Suppressor macrophage treated with lipopolysaccharide for 1 hour (primary cell): ENCODE measurements at places on chromosomes 6 and 20.

GRCh38 chr20:58438970-58439808 lies 50.2 kb downstream of the VAPB start:
- no peak for DNase-seq

DNA sequence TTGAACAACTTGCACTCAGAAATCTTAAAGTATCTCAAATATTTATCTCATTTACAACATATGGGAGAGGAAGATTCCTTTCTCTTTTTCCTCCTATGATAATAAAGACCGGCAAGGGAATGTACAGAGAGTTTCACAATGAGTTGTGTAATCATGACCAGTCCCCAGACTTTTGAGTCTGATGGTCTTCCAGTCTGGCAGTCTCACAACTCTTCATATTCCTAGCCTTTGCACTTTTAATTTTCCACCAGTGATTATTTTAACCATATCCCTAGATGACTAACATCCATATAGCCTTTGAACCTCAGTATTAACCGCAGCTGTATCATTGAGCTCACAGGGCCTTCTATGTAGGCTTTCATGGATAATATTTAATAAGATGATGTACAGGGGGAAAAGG lies 278.5 kb downstream of the KHDC1L start:
- peak; percentile 36 for DNase-seq

GRCh38 chr6:121135425-121135824 lies 198.9 kb downstream of the TBC1D32 start:
- DNase-seq: no peak

GRCh38 chr6:97021194-97021593 lies 96.7 kb downstream of the KLHL32 start:
- no peak for DNase-seq

GRCh38 chr6:68447112-68447511 lies 188.0 kb upstream of the ADGRB3 start:
- DNase-seq: no peak

- peak; percentile 99 for DNase-seq
These were observed at the start of gene DUSP22 for GRCh38 chr6:291697-292505. Gene DUSP22, plus strand, starts transcription at chr6:292487. Its CDS starts 53 bp downstream, at chr6:292540.

DNA sequence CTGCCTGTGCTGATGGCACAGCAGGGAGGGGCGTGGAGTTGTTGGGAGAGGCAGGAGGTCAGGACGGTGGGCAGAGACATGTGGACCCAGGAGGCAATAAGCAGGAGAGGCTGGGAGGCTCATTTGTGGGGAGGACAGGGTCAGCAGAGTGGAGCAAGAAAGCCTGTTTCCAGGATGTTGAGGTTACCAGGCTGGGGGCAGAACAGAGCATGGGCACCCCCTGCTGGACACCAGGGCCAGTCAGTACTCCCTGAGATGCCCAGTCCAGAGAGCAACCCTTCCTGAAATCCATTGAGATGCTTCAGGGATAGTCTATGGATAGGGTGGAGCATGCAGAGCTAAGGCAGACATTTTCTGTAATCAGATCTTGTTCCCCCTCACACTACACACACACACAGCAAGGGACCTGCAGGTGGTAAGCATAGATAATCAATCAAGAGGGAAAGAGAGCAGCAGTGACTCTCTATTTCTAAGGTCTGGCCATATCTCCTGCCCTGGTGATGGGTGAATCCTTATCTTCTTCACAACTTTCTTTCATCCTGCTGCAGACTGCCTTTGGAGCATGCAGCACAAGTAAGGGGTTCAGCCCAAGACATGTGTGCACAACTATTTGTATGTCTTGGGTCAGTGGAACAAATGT lies 41.7 kb downstream of the MOCS1 start:
- peak; percentile 38 for DNase-seq

- DNase-seq: no peak
These were observed 16.7 kb upstream of the PRDM1 start for GRCh38 chr6:106069478-106069877.

DNA sequence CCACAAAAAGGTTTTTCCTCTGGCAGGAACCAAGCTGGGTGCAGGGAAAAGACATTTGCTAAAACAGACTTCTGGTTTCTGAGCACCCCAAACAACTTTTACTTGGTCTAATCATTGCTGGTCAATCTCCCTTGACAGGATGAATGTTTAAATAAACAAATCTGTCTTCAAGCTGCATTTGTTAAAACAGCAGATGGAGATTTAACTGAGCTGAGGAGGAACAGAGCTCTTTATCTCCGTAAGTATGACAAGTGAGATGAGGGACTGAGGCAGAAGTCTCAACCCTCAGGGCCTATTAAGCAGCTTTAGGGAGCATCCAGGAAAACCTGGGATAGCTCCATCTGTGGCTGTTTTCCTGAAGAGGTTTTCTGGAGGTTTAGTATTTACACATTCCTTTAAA lies 40.6 kb downstream of the NINL start:
- DNase-seq: no peak

GRCh38 chr6:159972506-159973268 lies 3.8 kb downstream of the IGF2R start:
- DNase-seq: no peak

GRCh38 chr20:59028812-59029211 lies 3.3 kb downstream of the ATP5F1E start:
- DNase-seq: no peak

- no peak for DNase-seq
These were observed at the start of gene DPPA5 for GRCh38 chr6:73353636-73354593. Gene DPPA5, minus strand, starts transcription at chr6:73354276. Its CDS starts 51 bp downstream, at chr6:73354225.

GRCh38 chr6:5214570-5215052 lies 46.1 kb downstream of the LYRM4 start:
- peak; percentile 57 for DNase-seq

DNA sequence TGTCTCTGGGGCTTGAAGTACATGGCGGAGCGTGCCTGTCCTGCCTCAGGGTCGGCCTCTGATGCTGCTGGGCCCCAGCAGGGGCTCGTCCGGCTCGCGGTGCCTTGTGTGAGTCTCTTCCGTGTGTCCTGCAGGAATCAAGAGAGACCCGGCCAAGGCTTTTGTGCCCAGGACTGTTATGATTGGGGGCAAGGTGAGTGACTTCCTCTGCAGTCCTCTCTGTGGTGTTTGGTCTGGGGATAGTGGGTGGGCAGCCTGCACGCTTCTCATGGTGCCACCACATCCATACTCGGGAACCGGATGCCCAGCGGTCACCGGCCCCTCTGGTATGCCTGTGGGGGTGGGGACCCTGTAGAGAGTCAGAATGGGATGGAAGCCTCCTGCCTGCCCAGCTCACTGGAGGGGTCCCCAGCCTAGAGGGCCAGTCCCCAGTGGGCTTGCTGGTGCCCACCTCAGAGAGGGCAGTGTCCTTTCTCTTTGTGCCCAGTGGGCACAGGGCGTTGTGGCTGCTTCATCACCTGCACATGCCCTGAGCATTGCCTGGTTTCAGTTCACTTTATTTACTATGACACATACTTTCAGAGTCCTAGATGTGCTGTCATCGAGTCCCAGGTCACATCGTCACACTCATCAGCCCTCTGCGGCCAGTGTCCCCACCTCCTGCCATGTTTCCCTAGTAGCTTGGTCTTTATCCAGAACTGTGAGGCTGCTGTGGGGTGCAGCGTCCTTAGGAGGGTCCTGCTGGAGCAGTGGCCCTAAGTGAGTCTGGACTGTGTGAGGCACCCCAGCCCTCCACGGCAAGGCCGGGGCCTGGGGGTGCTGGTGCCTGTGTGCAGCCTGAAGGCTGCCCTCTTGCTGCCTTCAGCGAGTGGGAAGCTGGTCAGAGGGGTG lies 40.7 kb downstream of the PYGB start:
- peak; percentile 14 for DNase-seq

- no peak for DNase-seq
These were observed 3.4 kb upstream of the DLL1 start for GRCh38 chr6:170294298-170294730.

DNA sequence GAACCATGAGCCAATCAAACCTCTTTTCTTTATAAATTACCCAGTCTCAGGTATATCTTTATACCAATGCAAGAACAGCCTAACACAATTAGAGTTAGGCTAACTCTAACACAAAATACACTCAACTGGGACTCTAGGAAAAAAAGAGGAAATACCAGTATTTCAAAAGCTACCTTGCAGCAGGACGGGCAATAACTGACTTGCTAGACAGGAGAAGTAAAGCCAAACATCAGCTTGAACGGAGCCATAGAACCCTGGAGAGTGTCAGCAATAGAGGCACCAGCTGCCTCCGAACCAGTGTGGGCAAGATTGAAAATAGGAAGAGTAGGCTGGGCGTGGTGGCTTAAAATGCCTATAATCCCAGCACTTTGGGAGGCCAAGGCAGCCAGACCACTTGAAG lies 162.0 kb upstream of the SOX4 start:
- no peak for DNase-seq

DNA sequence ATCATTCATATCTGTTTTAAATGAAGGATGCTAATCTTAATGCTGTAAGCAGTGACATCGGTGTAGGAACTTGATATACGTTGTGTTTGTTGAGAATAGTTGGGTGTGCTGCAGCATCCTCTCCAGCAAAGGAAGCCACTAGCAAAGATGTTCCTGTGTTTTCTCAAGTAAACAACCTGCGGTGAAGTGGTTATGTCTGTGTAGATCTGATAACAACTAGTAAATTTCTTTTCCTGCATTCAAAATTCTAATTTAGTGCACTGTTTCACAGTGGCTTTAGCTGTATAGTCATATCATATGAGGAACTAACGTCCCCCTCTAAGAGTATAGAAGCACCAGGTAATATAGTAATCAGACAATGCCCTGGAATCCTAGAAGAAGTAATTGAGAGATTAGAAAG lies 38.7 kb downstream of the NCOA7 start:
- no peak for DNase-seq

DNA sequence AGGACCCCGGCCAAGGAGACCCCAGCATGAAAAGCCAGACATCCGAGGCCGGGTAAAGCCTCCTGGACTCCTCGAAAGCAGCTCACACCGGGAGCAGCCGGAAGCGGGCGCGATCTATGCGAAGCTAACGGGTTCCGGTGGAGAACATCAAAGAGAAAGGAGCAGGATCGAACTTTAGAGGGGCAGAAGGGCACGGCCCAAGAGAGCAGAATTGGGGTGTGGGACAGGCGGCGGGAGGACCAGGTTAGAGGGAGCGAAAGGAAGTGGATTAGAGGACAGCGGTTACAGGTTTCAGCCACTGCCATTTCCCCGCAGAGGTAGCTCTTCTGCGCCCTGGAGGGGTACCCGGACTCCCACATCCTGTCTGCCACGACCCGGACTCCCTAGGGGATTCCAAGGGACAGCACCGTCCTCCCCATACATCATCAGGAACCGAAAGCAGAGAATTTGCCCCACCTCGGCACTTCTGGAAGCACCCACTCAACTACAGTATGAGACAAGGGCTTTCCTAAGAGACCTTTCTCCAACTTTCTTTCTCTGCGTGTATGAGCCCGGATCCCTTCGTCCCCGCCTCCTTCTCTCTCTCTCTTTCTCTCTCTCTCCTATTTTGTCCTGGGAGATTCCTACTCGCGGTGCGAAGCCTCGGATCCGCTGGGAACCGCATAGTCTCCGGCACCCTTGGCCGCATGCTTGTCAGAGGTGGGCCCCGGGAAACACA lies 507 bp upstream of the VGLL2 start:
- DNase-seq: peak; percentile 7

GRCh38 chr6:94501516-94501915 lies 1075.8 kb upstream of the MANEA start:
- no peak for DNase-seq

- no peak for DNase-seq
These were observed 150.4 kb downstream of the GRM4 start for GRCh38 chr6:33995309-33996119.

DNA sequence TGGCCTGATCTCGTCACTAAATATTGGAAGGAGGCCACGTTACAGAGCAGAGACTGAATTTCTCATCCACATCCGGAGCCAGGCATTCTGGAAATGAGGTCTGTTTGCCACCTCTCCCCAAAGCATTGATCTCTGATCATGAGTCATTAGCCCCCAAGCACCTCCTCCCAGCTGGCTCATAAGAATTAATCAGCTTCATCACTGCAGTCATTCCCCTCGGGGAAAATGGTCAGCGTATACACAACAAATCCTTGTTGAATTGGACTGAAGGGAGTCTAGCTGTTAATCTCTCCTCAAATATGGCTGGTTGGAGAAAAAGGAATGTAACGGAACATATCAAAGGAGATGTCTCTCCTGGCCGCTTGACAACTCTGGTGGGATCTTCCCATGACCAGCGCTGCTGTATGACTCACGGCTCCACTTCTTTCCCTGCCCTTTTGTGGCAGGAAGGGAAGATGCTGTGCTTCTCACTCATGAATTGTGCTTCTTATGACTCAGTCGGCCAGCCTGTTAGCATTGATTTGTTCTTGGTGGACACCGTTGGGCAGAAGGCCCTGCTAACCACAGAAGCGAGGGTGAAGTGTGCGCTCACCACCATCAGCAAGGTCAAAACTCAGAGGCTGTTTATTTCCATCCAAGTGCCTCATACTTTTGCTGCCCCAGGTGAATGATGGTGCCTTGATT lies 76.7 kb downstream of the RNF182 start:
- DNase-seq: peak; percentile 29

GRCh38 chr6:33425668-33426577 lies 6.1 kb downstream of the SYNGAP1 start:
- DNase-seq: peak; percentile 83

DNA sequence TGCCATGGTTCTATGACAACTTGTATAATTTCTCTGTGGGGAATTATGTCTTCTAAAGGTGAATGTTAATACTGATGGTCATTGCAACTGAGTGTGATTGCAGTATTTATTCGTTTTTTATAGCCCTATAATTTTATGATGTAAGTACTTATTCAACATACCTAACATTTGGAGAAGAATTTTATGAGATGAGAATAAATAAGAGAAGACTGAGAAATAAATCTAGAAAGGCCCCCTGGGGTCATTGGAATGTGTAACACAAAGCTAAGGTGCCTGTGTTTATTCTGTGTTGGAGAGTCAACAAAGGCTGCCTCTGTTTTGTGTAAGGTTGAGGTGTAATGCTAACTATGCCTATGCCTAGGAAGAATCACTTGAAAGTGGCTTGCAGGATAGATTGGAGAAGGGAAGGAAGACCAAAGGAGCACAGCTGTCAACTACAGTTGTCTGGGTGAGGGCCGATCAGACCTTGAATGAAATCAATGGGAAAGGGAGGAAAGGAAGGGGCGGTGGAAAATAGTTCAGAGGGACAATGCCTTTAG lies 1076.7 kb downstream of the KIF16B start:
- DNase-seq: no peak

- DNase-seq: no peak
These were observed 107.7 kb downstream of the ZDHHC14 start for GRCh38 chr6:157488716-157489118.
